ENCODE measurements at places on chromosomes 11 and 22.

DNA sequence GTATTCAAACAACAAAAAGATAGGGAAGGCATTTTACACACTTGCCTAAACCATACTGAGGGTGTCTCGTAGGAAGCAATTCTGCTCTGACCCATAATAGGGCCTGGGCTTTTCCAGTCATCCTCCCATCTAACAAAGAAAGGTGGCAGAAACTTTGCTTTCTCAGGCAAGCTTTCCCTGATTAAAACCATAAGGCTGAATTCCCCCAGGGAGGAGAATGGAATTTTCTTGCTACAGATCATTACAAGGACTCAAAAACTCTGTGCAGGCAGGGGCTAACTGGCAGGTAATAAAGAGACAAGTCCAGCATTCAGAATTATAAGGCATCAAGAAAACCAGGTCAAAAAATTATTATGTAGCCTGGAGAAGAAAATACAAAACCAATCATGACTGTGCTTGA is 90.4 kb downstream of the RBFOX2 start:
- DNase-seq: peak; percentile 31

GRCh38 chr11:66478729-66479393 is 1.4 kb upstream of the DPP3 start:
- no peak for DNase-seq

DNA sequence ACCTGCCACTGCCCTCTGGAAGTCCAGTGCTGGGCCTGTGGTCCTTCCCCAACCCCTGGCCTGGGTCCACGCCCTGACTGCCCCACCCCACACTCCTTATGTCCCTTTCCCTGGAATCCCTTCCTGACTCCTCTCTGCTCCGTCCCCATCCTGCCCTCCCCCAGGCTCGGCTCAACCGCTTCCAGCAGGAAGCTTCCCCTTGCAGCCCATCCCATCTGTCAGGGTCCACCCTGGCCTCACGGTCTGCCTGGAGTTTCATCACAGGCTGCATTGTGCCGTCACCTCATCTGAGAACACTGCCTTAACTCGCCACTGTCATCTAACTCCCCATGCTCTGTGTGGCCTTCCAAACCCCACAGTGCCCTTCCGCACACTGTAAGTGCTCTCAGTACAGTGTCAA is 64.3 kb downstream of the NAT10 start:
- DNase-seq: no peak

DNA sequence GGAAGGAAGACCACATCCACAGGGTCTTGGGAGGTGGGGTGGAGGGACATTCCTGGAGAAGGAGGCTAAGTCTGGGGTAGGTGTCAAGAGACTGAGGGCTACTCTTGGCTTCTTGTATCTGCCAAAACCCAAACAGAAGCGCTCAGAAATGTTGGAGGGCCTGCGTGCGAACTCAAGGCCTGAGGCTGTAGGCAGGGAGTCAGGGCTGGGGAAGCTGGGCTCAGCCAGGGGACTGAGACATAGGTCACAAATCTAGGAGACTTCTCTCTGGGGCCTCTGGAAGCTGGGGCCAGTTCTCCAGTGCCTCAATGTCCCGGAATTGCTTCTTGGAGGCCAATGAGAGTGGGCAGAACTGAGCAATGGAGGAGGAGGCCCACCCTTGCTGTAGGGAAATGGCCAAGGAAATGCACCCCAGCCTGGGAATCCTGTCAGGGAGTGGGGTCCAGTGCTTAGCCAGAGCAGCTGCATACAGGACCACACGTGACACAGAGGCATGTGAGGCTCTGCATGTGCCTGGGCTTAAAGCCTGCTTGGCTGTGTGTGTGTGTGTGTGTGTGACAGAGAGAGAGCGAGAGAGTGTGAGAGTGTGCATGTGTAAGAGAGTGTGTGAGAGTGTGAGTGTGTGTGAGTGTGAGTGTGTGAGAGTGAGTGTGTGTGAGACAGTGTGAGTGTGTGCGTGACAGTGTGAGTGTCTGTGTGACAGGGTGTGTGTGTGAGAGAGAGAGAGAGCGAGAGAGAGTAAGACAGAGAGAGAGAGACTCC is 141.3 kb downstream of the ST3GAL4 start:
- DNase-seq: no peak

DNA sequence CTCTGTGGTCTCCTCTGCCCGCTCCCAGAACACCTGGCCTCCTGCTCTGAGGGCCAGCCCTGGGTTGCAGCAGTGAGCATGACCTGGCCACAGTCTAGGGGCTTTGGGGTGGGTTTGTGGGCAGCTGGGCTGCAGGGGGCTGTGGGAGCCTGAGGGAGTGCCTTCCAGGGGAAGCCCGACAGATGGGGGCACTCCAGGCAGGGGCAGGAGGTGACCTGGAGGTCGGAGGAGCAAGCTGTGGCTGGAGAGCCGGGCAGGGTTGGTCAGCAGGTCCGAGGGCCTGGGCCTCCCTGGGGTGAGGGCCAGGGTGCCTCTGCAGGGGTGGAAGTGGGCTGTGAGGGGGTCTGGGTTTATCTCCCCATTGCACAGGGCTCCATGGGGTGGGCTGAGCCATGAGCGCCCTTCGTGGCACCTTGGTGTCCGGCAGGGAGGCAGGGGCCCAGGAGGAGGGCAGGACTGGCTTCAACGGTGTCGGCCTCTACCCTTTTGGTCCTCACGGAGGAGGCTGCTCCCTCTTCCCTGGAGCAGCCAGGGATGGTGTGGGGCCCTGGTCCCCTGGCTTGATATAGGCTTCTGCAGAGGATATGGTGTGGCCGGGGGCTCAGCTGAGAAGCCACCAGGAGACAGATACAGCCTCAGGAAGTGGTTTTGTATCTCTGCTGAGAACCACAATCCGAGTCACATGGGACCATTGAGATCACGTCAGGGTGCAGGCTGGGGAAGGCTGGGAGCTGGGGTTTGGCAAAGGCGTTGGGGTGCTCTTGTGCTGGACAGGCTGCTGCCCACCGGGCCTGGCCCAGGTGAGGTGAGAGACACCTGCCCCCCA is 22.3 kb downstream of the KCNQ1 start:
- peak; percentile 9 for DNase-seq
